ENCODE measurements at places on chromosomes 7 and 10. TPM values are rescaled to one million over a fixed set of nuclear protein-coding genes. Genes with fewer than 3 reads are reported as not detected.

GRCh38 chr10:132239126-132240031 lies 52.6 kb downstream of the DPYSL4 start:
- no peak overlapping the region for H3K27ac ChIP-seq
- H3K27me3 ChIP-seq, result peaks cover 7% of the 10 kb centered on the region
- H3K36me3 ChIP-seq, result no peaks in the 10 kb centered on the region

DNA sequence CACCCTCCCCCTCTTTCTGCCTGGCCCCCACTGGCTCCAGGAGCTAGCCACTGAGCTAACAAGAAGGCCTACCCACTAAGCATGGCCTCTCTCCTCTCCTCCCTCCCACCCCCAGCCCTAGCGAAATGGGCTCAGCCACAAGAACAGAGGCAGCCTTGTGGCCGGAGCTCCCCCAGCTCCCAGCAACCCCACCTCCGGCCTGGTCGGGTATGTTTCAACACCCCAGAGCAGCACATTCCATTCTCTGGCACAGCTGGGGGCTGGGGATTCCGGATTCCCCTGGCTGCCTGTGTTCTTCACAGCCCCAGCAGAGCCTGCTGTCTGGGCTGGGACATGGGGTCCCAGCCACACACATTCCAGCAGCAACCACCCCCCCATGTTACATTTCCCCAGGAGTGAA lies 9.0 kb downstream of the SFRP5 start:
- no peaks in the 10 kb centered on the region for H3K27me3 ChIP-seq
- no peak for DNase-seq
- peaks cover 16% of the 10 kb centered on the region for H3K4me1 ChIP-seq
- no peak overlapping the region for H3K4me3 ChIP-seq
- H3K36me3 ChIP-seq, result peaks cover 12% of the 10 kb centered on the region
- H3K27ac ChIP-seq, result no peak overlapping the region

DNA sequence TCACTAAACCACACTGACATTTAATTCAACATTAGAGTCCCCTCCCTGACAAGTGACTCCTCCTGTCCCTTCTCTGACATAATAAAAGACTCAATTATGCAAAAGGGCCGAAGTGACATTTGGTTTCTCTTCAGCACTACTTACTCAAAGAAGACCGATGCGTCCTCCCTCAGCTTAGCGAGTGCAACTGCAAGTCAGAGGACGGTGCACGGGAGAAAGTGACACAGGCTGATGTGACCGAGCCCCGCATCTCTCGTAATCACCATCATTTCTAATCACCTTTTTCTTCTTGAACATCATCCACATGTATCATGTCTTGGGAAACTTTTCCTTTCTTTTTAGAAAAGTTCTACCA lies 155.7 kb downstream of the TCERG1L start:
- no peak for DNase-seq
- H3K4me3 ChIP-seq, result no peak overlapping the region
- H3K27me3 ChIP-seq, result peaks cover 38% of the 10 kb centered on the region
- peaks cover 3% of the 10 kb centered on the region for H3K36me3 ChIP-seq

DNA sequence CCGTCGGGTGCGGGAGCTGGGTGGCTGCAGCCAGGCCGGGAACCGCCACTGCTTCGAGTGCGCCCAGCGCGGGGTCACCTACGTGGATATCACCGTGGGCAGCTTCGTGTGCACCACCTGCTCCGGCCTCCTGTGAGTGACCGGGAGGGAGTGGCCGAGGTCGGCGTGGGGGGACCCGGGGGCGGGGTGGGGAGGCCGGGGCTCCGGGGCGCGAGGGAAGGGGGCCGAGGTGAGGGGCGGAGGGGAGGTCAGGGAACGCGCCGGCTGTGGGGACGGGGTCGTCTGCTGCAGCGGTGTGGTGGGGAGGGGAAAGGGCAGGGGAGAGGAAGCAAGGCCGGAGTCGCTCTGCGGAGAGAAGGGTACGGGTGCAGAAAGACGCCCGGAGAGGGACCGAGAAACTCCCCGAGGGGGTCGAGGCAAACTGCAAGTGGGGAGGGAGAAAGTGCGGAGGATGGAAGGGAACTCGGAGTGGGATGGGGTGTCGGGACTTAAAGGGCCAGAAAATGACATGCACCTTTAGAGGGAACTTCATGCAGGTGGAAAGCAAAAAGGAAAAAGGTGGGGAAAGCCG lies 518 bp downstream of the AGFG2 start:
- H3K36me3 ChIP-seq, result no peaks in the 10 kb centered on the region
- H3K27ac ChIP-seq, result peak overlapping the region; percentile 77
- peaks cover 26% of the 10 kb centered on the region for H3K4me1 ChIP-seq
- H3K27me3 ChIP-seq, result no peaks in the 10 kb centered on the region

GRCh38 chr7:102286237-102287110 lies at the start of gene SH2B2:
Gene SH2B2, plus strand, starts transcription at chr7:102286868. Its CDS starts 13,683 bp downstream, at chr7:102300551.
- H3K27me3 ChIP-seq, result peaks cover 14% of the 10 kb centered on the region
- peak; percentile 47 for DNase-seq
- peaks cover 2% of the 10 kb centered on the region for H3K4me1 ChIP-seq
- H3K27ac ChIP-seq, result no peak within 1 kb of the TSS

DNA sequence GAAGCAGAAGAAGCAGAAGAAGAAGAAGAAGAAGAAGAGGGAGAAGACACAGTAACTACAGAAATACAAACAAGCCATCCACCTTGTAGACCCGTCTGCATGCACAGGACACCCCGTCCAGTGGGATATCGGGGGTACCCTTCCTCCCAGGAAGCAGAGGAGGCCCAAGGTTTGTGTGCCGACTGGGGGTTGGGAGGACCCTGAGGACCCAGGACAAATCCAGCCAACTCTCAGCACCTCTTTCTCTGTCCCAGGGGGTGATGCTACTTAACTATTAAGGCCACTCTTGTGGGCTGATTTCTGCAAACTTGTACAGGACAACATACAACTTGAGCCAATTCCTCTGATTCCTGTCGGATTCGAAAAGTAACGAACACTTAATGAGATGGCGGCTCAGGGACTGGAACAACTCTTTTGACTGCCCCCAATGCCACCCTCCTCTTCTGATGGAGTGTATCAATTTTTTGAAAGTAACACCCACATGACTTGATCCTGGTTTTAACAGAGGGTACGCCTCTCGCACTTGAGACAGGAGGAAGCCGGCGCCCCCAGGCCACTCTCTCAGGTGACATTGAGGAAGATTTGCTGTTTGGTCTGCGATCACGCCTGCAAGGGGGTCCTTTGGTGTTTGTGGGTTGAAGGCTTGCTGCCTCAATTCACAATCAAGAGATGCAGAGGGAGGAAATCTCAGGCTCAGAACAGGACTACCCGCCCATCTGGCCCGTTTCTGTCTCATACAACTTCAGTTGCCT lies 192.6 kb downstream of the TNS3 start:
- H3K27ac ChIP-seq, result no peak overlapping the region
- no peaks in the 10 kb centered on the region for H3K27me3 ChIP-seq
- peaks cover 23% of the 10 kb centered on the region for H3K4me1 ChIP-seq

DNA sequence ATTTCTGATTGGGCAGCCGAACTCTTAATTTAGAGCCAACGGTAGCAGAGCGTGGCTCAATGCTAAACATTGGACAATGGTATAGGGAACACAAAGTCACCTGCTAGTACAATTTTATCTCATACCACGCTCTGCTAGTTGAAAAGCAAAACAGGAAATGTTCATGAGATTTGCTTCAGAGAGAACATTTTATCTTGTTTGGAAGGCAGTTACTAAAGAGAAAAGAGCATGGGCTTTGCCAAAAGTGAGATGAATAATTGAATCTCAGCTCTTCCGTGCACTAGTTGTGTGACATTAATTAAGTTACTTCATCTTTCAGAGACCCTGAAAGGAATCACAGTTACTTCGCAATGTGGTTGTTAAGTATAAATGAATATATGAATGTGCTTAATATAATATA lies 161.5 kb upstream of the FAM13C start:
- DNase-seq, result no peak
- no peaks in the 10 kb centered on the region for H3K36me3 ChIP-seq
- H3K4me3 ChIP-seq, result no peak overlapping the region
- H3K4me1 ChIP-seq, result no peaks in the 10 kb centered on the region
- H3K27ac ChIP-seq, result no peak overlapping the region
- no peaks in the 10 kb centered on the region for H3K27me3 ChIP-seq

- H3K36me3 ChIP-seq, result peaks cover 8% of the 10 kb centered on the region
- no peak overlapping the region for H3K27ac ChIP-seq
- H3K27me3 ChIP-seq, result no peaks in the 10 kb centered on the region
- DNase-seq, result no peak
Observed at GRCh38 chr10:20933705-20934104, 36.6 kb upstream of the NEBL start.

GRCh38 chr10:33293076-33293475 lies 41.4 kb downstream of the NRP1 start:
- no peak for DNase-seq
- peaks cover 3% of the 10 kb centered on the region for H3K36me3 ChIP-seq
- H3K4me1 ChIP-seq, result peaks cover 33% of the 10 kb centered on the region
- H3K4me3 ChIP-seq, result no peak overlapping the region
- no peaks in the 10 kb centered on the region for H3K27me3 ChIP-seq

GRCh38 chr7:83547526-83547925 lies 101.4 kb downstream of the SEMA3E start:
- H3K4me1 ChIP-seq, result peaks cover 8% of the 10 kb centered on the region
- no peaks in the 10 kb centered on the region for H3K36me3 ChIP-seq
- H3K4me3 ChIP-seq, result no peak overlapping the region
- no peak overlapping the region for H3K27ac ChIP-seq
- DNase-seq, result no peak
- H3K27me3 ChIP-seq, result no peaks in the 10 kb centered on the region

DNA sequence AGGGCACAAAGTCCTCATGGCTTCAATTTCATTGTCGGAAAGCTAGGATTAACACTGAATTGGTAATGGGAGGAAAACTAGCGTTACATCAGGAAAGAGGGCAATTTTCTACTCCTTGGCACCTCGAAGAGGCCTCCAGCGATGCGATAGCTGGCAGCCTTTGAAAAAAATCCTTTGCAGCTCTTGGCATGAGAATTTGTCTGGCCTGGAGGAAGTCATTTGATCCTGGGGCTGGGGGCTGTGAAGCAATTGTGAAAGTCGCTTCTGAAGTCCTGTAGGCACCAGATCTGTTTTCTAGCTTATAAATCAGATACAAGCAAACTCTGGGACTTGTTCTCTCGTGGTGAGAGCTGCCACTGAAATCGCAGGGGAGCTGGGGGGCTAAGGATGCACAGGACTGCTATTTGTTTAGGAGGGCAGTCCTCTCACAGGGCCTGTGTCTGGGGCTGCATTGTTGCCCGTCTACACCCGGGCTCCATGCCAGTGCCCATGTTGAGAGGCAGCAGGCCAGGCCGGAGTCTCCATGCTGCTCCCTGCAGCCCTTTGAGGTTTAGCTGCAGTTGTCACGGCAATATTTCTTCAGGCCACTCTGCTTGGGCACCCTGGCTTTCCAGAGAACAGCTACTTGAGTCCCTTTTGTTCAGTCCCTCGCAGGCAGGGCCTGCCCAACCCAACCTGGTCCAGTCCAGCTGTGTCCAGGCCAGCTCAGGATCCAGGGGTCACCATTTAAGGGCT lies 206.8 kb upstream of the LYZL1 start:
- H3K36me3 ChIP-seq, result no peaks in the 10 kb centered on the region
- no peak overlapping the region for H3K4me3 ChIP-seq
- peak overlapping the region; percentile 20 for H3K27ac ChIP-seq
- H3K4me1 ChIP-seq, result peaks cover 8% of the 10 kb centered on the region
- H3K27me3 ChIP-seq, result no peaks in the 10 kb centered on the region

DNA sequence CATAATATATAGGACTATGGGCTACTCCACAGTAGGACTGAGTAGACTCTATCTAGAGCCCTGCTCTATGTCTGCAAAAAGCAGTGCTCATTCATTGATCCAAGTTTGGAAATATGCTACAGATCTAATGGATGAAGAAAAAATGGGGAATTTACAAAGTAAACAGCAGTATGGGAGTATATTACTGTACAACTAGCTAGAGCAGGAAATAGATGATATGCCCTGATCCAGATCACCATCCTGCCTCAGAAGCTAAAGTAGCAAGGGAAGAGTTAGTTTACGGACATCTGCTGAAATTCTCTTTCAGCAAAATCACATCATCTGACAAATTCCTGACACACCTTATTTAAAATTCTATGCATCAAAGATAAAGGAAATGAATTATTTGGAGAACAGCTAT lies 168.2 kb upstream of the SEMA3A start:
- H3K27me3 ChIP-seq, result no peaks in the 10 kb centered on the region
- H3K4me3 ChIP-seq, result no peak overlapping the region
- no peak for DNase-seq
- no peak overlapping the region for H3K27ac ChIP-seq
- H3K4me1 ChIP-seq, result peaks cover 2% of the 10 kb centered on the region
- no peaks in the 10 kb centered on the region for H3K36me3 ChIP-seq

GRCh38 chr10:35912615-35913569 lies 270.8 kb upstream of the FZD8 start:
- DNase-seq, result no peak
- no peaks in the 10 kb centered on the region for H3K36me3 ChIP-seq
- no peak overlapping the region for H3K27ac ChIP-seq
- peaks cover 14% of the 10 kb centered on the region for H3K4me1 ChIP-seq

DNA sequence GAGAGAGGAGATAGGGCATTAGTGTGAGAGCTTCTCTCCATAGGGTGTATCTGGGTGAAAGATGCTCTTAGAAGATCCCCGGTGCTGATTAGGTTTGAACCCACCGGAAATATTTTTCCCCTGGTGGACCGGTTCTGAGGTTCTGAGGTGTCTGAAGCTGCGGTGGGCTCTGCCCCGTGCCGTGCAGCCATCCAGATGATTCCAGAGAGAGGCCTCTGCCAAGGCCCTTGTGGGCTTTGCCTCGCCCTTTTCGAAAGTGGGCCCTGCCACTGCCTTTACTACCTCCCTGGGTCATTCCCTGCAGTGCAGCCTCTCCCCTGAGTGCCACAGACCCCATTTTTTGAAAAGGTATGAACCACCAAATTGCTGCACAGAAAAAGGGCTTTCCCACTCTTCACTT lies 2.8 kb downstream of the GIMAP8 start:
- DNase-seq, result no peak
- no peak overlapping the region for H3K4me3 ChIP-seq
- H3K27me3 ChIP-seq, result peaks cover 34% of the 10 kb centered on the region
- H3K27ac ChIP-seq, result no peak overlapping the region

DNA sequence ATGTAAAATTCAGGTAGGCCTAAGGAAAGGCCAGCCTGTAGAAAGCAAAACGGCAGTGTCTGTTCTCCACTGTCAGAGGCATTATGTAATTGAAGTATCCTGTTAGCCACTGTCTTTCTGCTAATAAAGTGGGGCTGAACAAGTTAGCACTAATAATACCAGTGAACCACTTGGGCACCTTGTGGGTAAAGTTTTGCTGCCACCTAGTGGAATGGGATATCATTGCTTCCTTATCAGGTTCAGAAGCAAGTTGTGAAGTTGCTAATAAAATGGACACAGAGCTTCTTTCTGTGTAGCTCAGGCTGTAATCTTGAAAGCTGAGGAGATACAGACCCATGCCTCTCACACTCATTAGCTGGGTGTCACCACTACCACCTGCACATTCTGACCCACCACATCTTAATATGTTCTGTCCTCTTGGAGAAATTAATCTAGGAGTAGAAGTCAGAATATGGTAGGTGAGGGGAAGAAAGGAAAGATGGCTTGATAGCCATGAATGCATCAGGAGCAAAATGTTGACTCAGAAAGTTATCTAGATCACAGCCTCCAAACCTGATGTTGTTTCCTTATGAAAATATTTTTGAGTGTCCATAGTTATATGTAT lies 175.1 kb downstream of the SEPTIN7 start:
- H3K4me1 ChIP-seq, result no peaks in the 10 kb centered on the region
- no peaks in the 10 kb centered on the region for H3K36me3 ChIP-seq
- DNase-seq, result peak; percentile 32

- H3K27ac ChIP-seq, result no peak overlapping the region
- no peak for DNase-seq
- H3K4me1 ChIP-seq, result peaks cover 14% of the 10 kb centered on the region
- no peaks in the 10 kb centered on the region for H3K36me3 ChIP-seq
- no peak overlapping the region for H3K4me3 ChIP-seq
Observed at GRCh38 chr7:27941522-27941921, 201.6 kb downstream of the TAX1BP1 start.

The HABP2 gene
- 112 TPM for total RNA-seq

The FANK1 gene
- 2.5 TPM for total RNA-seq

The CYP2C19 gene
- 0.42 TPM for total RNA-seq

The GPR15LG gene
- total RNA-seq, result not detected

The PIK3AP1 gene
- 40.0 TPM for total RNA-seq

The RUFY2 gene
- 34.2 TPM for total RNA-seq

Measured in progenitor cell of endocrine pancreas (in vitro differentiated cells).